ENCODE measurements at places on chromosomes 2 and 18.

DNA sequence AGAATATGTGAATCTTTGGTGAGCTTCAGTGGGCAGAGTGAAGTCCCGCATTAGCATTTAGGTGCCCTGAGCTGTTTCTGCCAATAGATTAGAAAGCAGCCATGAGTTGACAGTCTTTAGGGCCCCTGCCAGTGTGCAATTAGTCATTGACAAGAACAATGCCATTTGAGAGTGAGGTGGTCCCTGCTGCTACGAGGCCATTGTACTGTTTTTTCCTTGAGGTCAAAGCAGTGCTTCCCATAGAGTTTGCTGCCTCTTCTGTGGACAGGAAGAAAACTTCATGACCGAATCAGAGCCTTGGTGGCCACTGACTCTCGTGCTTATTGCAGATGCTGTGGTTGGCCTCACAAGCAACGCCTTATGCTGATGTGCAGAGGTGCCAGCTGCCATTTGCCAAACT, 102.7 kb downstream of the SH3BP4 start:
- DNase-seq = no peak

DNA sequence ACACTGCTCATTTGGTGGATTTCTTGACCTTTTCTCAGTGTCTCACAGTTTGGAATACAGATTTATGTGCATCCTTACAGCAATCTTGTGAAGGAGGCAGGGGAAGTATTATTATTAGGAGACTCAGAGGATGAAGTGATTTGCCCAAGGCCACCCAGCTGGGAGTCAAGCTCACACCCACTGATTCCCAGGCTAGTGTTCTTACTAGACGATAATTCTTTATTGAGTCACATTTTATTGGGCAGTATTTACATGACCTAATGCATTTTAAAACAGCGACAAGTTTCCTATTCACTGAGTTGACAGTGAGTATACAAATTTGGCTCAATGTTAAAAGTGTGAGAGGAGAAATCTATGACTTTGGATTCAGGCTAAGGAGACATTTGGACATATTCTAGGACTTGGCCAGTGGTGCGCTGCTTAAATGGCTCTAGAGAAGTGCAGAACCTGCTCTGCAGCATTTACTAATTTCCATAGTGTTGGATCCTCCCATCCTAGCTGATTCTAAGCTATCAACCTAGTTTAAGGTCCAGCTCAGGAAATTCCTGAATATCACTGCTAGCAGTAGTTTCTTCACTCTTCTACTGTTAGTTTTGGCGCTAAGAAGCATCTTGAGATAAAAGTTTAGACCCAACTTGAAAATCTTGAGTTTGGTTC, 199.3 kb downstream of the MTX2 start:
- DNase-seq = no peak

DNA sequence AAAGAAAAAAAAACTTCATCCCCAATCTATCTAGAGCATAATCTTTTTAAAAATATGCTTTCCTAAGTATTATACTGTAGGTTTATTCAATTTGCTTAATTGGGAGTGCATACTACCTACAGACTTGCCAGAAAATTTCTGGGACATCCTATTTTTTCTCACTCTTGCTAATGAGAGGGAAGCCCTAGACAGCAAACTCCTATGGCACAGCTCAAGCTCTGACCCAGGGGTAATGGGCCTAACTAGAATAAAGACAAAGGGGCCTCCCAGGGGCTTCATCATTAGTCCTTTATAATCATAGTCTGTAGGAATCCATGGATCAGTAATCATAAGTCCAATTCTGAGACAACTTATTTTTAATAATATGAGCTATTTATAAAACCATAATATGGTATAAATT, 142.6 kb upstream of the ITGA4 start:
- DNase-seq = no peak

GRCh38 chr2:819121-819520, 131.5 kb upstream of the SNTG2 start:
- no peak for DNase-seq

- DNase-seq = no peak
These were observed 2.6 kb downstream of the TET3 start for GRCh38 chr2:73987109-73987947.

GRCh38 chr18:45713239-45713638, 10.7 kb upstream of the SLC14A1 start:
- DNase-seq = no peak

- DNase-seq = no peak
These were observed 299.1 kb upstream of the NXPH2 start for GRCh38 chr2:139079311-139079710.
